Stimulated activated CD8-positive, alpha-beta memory T cell treated with anti-CD3 and anti-CD28 coated beads, Interleukin-4, amount 100 ng/mL, for 48 hours (primary cell): ENCODE measurements at places on chromosomes 1 and 21.

GRCh38 chr1:52455686-52456085 lies 51.3 kb downstream of the PRPF38A start:
- no peak for DNase-seq

DNA sequence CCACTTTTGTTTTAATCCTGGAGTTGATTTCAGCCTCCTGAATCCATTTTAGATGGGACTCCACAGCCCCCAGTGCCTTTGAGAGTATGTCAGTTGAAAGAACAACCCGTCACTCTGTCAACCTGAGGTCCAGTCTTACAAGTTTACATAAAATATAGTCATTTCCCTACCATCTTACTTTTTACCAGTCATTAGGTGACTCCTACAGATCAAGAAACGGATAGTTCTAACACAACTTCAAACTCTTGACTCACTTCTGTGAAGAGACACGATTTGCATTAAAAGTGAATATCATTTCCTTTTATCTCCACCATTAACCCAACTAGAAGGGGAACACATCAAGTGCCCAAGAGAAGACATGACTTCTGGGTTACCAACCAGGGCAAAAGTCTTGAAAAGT lies 147.1 kb downstream of the NTPCR start:
- DNase-seq = no peak

GRCh38 chr21:33940164-33940880 lies 24.7 kb upstream of the ATP5PO start:
- no peak for DNase-seq

GRCh38 chr1:170682169-170682568 lies 18.2 kb downstream of the PRRX1 start:
- no peak for DNase-seq

DNA sequence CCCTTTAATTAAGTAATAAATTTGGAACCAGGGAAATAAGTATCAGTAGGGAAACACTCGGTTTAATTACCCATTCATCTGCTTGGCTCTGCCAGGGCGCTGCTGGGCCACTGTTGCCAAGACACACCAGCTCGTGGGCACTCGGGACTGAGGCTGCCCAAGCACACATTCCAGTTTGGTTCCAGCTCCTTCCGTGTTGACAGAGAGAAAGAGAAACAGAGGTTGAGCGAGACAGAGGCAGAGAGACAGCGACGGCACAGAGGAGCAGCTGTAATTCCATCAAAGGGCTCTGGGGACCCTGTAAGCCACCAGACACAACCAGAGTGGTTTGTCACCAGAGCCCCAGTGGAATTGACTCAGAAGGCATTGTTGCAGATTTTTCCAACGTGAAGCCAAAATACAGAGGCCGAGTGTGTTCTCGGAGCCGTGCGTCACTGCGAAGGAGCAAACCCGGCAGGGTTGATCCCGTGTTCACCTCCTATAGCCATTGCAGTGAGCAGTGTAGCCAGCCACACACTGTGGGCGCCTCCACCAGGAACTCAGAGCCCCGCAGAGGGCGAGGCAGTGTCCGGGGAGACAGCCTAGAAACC lies 33.5 kb downstream of the SYF2 start:
- DNase-seq = no peak

- DNase-seq = no peak
Observed at GRCh38 chr1:198986442-198986841, 347.6 kb downstream of the PTPRC start.

- DNase-seq = no peak
Observed at GRCh38 chr1:1620433-1621139, 5.3 kb downstream of the MIB2 start.

DNA sequence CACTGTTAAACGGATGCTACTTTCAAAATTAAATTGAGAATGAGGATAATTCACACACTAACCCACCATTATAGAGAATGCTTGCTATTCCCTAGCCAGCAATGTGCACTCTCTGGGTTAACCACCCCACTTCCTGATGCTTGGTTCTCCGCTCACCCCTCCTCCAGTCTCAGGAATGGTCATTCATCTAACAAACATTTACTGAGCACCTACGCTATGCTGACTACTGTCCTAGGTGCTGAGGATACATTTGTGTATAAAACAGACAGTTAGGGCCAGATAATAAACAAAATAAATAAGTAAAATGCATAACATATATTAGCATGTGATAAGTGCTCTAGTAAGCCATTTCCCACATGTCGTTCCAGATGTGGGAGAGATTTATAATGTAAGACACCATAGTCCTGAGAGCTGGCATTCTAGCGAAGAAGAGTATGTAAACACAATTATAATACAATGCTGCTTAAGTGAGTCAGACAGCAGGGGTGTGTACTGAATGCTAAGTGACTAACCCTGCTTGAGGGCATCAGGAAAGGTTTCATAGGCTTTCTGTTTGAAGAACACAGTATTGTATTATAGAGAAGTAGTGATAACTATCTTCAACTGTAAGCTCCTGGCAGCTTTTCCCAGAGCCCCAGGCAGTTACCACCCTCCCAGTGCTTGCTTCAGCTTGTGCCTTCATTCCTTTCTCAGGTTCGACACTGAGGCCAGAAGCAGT lies 126.7 kb upstream of the CACHD1 start:
- DNase-seq = no peak

DNA sequence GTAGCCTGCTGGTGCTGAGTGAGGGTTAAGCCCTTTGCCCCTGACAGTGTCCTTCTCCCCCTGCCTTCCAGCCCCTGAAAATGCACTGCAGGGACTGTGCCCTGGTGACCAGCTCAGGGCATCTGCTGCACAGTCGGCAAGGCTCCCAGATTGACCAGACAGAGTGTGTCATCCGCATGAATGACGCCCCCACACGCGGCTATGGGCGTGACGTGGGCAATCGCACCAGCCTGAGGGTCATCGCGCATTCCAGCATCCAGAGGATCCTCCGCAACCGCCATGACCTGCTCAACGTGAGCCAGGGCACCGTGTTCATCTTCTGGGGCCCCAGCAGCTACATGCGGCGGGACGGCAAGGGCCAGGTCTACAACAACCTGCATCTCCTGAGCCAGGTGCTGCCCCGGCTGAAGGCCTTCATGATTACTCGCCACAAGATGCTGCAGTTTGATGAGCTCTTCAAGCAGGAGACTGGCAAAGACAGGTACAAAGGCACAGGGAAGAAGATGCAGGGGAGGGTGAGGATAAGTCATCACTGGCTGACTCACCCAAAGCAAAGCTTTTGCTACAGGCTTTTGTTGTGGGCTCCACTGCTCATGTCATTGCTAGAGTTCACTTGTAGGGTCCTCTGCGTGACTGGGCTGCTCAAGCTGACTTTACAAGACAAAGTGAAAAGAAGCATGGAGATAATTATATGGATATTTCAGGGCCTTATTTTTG lies 174.9 kb downstream of the PIGK start:
- DNase-seq = peak; percentile 29

DNA sequence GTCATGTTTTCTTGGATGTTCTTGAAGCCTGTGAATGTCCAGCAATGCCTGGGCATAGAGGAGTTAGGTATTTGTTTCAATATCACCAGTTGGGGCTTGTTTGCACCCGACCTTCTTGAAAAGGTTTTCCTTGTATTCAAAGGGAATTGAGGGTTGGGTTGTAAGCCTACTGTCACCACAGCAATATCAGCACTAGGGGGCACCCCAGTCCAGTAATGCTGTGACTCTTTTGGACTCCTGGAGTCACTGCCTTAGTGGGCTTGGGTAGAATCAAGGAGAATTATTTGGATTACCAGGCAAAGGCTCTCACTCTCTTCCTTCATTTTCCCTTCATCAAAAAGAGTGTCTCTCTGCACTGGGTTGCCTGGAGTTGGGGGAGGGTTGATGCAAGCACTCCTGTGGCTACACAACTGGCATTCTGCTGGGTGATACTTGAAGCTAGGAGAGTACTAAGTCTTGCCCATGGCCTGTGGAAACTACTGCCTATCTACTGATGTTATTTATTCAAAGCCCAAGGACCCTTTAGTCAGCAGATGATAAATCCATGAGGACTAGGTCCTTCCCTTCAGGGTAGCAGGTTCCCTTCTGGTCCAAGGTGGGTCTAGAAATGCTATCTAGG lies 34.5 kb downstream of the OR10R2 start:
- DNase-seq = peak; percentile 65

- DNase-seq = no peak
Observed at GRCh38 chr1:175203570-175204068, 11.0 kb upstream of the KIAA0040 start.

- DNase-seq = no peak
Observed at GRCh38 chr21:28633839-28634555, 358.7 kb downstream of the LTN1 start.

DNA sequence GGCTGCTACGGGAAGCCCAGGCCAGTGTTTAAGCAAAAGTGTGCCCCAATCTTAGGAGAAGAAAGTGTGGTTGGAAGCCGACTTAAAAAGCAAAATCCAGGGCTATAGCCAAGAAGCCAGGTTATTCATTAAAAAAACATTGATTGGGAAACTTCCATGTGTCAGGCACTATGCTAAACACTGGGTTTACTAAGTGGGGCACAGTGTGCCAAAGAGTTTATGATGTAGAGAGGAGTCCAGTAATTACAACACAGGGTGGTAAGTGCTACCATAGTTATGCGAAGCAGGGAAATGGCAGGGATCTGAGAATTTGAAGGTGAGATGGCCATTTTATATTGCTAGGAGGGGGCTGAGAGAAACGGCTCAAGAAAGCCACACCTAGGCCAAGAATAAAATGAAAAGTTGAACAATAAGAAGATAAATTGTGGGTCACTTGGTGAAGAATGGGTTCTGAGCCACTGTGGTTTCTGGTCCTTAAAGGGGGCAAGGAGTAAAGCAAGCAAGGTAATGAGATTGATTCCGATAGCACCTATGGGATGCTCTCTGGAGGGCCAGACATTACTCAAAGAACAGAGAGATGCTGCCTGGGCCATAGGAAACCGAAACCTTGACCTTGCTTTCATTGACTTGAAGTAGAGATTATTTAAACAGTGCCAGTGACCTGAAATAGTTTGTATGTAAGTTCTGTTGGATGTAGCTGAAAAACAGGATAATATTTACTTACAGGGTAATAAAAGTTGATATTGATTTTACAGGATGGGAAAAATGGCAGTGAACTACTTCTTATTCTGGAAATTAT lies 177.8 kb downstream of the GIPC2 start:
- no peak for DNase-seq

DNA sequence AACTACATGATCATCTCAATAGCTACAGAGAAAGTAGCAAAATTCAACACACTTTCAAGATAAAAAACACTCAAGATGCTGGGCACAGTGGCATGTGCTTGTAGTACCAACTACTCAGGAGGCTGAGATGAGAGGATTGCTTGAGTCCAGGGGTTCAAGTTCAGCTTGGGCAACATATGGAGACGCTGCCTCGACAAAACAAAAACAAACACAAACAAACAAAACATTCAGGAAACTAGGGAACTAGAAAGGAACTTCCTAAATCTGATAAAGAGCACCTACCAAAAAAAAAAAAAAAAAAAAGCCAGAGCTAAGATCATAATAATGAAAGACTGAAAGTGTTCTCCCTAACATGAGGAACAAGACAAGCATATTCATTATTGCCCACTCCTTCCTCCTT lies 22.8 kb upstream of the RNF186 start:
- DNase-seq = no peak

GRCh38 chr1:110385369-110385768 lies 5.5 kb downstream of the SLC16A4 start:
- no peak for DNase-seq

- no peak for DNase-seq
Observed at GRCh38 chr1:179588425-179589024, 3.1 kb upstream of the TDRD5 start.

DNA sequence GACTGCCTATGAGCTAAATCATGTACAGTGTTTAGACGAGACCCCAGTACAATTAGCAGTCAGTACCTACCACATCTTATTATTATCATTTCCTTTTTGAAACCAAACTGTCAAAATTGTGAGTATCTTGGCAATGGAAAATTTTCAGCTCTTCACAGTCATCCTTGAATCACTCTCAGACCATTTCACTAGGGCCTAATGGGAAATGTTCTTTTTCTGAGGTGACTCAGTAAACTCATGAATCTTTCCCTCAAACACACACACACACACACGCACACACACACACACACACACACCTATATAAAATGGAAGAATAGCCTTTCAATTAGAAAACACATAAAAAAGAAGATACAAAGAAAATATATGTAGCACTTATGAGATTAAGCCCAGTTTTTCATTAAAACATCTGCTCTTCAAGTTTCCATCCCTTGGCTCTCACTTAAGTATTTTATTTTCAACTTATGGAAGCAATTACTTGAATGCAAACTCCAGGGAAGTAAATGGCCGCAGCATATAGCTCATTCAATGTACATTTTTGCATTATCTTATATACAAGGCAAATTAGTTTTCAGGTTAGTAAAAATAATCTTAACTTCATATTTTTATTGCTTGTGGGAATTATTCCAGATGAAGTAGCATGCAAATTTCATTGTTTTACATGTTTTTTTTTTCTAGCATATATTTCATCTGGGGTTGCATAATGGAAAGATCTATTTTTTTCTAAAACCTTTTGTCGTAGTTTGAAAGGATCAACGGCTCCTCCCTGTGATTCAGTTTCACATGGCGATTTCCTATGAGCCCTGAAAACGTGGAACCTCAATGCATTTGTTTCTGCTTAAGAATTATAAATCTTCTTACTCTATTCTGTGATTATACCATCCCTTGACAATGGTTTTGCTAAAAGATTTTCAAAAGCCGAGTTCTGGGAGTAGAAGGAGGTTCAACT lies 46.3 kb upstream of the TMPRSS15 start:
- no peak for DNase-seq

DNA sequence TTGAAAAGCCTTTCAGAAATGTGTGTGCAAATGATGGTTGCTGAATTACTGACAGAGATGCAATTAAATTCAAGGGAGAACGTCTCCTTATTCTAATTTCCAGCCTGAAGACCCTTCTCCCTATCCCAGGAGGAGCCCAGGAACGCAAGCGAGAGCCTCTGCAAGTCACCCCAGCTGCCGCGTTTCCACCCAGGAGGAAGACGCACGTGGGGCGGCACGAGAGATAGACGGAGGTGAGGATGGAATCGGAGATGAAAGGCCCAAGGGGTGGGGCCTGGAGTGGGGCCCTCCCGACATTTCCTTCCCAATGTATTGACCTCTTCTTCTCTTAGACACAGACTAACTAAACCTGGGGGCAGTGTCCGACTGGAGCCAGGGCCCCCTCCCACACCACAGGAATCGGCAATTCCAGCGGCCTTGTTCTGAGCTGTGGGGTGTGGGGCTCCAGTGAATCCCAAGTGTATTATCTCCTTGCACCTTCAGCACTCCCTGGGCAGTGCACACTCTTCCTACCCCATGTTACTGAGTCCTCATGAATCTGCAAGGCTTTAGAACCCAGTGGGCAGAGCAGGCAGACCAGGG lies 322.5 kb downstream of the AJAP1 start:
- no peak for DNase-seq

DNA sequence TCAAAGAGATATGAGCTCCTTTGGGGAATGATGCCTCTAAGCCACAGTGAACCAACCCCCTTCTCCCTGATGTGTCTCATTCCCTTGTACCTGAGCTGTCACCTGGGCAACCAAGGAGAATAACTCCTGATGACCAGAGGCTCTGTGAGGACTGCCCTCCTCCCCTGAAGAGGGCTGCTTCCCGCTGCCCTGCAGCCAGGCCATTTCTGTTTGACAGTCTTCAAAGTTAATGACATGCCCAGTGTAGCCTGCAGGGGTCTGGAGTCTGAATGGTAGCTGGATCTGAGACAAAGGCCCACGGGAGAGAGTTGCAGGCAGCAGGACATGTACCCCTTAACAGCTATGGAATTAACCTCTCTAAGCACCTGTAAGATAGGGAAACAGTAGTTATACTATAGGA lies 3.4 kb upstream of the SLFNL1 start:
- no peak for DNase-seq
